ENCODE measurements at places on chromosomes 7 and 10.

- peak; percentile 8 for DNase-seq
Observed at GRCh38 chr10:100019787-100020141, 10.0 kb upstream of the DNMBP start.

DNA sequence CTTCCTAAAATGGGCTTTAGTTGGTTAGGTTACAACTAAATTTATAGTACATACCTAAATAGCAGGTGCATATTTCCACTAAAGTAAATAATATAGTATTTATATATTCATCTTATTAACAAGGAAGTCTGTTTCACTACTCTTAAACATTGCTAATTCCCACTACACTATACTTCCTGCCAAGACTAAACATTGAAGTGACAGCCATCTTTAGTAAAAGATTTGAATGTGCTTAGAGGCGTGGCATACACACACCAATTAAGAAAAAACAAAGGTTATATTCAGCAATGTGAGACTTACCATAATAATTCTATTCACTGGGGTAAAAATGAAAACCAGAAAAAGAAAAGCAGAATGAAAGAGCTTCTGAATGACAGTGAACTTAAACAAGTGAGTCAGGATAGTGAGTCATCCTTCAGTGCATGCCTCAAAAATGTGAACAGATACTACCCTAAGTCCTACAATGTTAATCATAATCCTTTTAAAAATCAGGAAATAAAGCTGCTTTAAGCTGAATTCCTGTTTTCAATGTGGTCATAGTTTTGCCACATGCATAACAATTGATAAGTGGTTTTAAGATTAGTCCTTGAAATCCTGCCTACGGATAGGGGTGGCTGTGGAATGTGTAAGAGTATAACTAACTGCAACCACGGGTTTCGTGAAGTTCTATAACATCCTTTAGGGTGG lies 59.4 kb downstream of the USP6NL start:
- no peak for DNase-seq

DNA sequence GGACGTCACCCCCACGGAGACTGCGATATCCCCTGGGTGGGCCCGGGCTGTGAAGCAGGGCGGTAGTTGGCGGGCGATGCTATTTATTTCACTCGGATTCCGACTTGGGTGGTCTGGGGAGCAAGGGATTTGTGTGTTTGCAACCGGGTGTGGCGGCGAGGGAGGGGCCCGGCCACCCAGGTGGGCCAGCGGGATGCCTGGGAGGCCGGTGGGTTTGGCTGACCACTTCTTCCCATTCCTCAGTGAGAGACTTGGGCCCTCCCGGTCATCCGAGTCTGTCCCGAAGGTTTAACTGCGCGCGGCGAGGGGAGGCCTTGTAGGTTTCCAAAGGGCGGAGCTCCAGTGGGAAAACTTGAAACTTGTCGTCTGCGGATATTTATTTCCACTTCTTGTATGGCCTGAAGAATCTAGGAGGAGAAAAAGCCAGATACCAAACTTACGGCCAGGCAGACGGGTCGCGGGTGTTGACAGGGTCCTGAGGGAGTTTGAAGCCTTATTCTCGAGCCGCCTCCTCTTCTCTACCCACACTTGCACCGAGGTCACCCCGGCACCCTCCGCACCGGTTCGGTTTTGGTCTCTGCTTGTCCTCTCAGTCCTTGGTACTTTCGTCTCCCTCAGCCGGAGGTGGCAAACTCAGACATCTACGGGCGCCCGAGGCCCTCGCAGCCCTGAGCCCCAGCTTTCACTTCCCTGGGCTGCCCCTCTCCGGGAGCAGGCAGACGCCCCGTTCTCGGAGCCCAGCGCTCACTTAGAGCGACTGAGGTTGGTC lies 17.9 kb downstream of the ZNF316 start:
- no peak for DNase-seq

- no peak for DNase-seq
Observed at GRCh38 chr10:130817046-130817624, 494.4 kb downstream of the TCERG1L start.

DNA sequence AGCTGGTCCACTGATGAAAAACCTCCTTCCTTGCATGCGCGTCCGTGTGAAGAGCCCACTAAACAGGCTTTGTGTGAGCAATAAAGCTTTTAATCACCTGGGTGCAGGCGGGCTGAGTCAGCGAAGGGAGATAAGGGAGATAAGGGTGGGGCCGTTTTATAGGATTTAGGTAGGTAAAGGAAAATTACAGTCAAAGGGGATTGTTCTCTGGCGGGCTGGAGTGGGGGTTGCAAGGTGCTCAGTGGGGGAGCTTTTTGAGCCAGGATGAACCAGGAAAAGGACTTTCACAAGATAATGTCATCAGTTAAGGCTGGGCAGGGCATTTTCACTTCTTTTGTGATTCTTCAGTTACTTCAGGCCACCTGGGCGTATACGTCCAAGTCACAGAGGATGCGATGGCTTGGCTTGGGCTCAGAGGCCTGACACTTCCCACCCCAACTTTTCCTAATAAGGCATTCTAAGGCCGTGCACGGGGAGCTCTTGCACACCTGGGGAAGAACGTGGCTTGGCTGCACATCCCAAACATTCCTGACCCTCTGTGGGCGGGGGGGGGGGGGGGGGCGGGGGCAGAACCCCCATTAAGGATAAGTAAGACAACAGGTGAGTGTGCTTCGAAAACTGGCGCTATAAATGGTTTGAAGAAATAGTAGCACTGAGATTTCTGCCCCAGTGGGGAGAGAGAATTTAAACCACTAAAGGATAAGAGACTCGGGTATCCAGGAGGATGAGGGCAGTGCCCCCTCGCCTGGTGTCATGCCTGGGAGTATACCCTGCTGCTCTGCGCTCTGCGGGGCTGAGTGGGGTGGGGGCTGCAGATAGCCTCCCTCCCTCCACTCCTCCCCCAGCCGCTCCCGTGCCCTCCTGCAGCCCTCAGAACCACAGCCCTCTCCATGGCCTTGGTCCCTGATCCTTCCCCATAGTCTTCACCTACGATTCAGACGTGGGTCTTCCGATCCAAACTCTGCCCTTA lies 217.6 kb downstream of the MLLT10 start:
- DNase-seq, result no peak

DNA sequence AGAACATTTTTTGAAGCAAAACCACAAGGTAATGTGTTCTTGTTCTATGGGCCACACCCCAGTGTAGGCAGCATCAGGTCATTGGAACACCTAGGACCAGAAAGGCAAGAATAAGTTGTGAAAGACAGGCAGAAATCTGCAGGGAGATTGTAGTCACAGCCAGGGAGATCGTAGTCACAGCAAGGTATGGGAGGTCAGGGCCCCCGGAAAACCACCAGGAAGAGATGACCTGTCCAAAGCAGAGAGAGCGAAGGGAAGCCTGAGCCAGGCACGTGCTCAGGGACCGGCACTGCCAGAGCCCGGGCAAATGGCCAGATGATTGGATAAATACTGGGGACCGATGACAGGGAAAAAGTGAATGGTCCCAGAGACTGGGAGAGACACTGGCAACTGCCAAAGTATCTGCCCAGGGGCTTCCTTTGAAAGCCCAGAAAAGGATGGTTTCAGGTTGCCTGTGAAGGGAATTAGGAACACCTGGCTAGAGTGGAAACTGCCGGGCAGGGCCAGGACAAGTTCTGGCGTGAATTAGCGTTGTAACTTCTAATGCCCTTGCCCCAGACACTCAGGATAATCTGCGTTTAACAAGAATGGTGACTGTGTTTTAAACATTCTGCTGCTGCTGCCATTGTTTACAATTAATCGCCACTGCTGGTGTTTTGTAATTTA lies 3.9 kb upstream of the NOBOX start:
- no peak for DNase-seq

GRCh38 chr7:111865430-111865829 lies 303.1 kb upstream of the IMMP2L start:
- no peak for DNase-seq

DNA sequence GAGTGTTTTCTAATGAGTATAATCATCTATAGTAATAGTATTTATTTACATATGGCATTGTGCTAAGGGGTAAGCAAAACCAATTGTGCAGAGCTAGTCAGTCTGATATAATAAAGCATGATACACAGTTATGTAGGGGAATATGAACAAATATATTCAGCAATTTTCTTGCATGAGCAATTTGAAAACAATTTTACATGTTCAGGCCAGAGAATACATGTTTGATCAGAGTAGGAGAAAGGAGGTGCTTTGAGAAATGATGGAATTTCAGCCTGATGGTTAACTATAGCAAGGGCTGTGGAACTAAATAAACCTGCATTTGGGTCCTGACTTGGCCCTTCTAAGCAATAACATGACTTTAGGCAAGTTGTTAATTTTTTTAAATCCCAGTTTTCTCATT lies 214.5 kb downstream of the TWIST1 start:
- DNase-seq, result no peak

GRCh38 chr10:131514454-131514853 lies 202.9 kb upstream of the TCERG1L start:
- no peak for DNase-seq

GRCh38 chr7:73715648-73716317 lies 3.7 kb downstream of the STX1A start:
- DNase-seq, result peak; percentile 16

DNA sequence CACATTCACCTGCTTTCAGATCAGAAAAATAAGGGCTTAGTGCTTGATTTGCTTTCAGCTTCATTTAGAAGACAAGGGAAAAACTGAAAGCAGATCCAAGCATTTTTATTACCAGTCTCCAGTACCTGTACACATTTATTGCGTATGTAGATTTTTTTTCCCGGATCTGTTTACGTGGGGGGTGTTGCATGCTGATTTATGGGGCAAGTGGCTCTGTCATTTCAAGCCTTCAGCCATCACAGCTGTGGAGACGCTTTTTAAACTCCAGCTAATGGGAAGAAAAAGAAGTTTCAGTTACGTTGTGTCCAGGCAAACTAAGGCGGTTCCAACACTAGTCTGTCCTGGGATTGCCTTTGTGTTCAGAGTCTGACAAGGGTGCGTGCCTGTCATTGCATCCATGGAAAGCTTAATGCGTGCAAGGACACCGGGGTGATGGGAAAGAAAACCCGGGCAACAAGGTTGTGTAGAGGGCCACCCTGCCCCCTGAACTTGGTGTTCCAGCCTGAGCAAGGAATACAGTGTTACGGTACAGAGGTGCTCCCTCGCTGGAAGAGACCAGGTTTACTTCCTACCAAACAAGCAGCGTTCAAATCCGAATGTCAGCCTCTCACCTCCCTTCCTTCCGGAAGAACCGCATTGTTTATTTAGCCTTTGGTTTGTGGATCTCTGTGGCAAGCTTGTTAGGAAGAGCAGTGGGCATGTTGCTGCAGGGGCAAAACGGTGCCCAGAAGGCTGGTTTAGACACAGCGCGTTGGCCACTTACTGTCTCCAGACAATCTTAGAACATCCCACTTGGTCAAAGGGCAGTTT lies 128.2 kb downstream of the FGFR2 start:
- no peak for DNase-seq

- no peak for DNase-seq
Observed at GRCh38 chr10:59852670-59853069, 53.7 kb downstream of the CCDC6 start.

DNA sequence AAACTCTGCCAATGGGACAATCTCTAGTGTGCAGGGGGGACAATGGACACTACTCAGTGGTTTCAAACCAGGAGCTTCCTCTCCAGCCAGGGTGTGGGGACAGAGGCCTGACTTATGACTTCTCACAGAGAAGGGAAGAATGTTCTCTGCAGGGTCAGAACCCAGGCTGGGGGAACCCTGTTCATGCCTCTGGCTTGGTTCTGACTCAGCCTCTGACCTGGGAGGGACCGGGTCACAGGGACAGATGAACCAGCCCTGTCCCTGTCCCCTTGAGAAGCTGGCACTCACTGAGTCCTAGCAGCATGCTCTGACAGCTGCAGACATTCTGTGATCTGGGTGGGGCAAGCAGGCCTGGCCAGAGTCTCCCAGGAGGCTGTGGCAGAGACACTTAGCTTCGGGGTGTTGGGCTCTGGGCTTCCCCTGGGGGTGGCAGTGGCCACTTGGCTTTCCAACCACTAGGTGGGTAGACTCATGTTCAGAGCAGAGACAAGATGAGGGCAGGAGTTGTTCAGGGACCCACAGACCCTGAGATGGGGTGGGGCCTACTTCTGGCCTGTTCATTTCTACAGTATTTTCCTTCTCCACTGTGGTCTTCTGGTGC lies 13.6 kb downstream of the TSPAN15 start:
- DNase-seq, result no peak

GRCh38 chr10:43304687-43305333 lies 37.9 kb upstream of the RASGEF1A start:
- no peak for DNase-seq

DNA sequence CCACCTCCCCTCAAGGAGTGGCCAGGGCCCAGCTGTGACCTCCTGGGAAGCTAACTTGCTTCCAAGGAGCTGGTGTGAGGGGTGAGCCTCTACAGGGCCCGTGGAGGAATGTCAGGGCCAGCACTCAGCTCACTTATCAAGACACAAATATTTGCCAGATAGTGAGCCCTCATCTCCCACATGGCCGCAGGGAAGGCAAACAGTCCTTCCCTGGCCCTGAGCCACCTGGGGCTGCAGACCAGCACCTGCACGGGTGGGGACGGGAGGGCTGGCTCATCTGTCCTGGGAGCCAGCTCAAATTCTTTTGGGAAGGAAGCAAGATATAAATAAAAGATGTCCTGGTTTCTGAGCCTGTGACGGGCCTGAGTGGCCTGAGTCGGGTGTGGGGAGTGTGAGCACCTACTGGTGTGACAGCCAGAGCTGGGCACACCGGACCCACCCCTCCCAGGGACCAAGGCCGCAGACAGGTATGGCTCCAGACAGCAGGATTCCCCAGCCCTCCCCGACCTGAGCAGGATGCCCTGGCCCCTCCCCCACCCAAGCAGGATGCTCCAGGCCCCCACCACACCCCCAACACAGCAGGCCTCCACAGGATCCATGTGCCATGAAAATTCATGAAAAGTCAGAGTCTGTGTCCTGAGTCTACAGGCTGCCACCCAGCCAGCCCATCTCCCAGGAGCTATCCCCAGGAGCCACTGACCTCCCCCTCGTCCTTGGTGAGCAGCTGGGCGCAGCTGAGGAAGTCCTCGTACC lies 148.0 kb downstream of the MAPK8 start:
- no peak for DNase-seq

- DNase-seq, result no peak
Observed at GRCh38 chr10:7846591-7846990, 28.3 kb downstream of the TAF3 start.

DNA sequence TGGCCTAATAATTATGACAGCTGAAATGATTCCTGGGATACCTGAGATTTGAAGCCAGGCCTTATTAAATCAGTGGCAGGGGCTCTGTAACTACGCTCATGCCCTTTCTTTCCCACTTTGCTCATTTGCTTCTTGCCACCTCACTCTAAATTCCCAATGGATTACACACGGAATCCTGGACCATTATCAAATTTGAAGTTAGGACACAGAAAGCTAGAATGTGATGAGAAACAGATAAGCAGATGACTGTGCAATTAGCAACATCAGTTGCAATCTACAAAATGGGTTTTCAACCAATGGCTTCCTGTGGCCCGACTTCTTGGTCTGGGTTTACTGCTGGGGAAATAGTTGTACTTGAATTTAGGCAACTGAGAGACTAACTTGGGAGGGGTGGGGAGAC lies 374.3 kb downstream of the INHBA start:
- DNase-seq, result no peak

DNA sequence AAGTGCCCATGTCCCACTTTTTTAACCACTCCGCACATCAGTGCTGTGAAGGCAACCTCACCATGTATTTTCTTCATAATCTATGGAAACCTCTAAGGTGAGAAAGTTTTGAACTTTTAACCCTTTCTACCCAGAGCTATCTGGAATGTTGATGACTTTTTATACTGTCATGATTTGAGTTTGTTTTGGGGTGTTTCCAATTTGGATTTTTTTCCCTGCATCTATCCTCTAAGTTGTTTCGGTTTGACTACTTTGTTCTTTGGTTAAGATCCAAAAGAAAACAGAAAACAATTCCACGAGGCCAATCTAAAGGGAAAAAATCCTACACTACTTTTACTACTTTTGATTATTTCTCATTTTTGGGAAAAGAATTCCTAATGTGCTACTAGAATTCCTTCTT lies 279.7 kb downstream of the USP6NL start:
- DNase-seq, result no peak

- DNase-seq, result no peak
Observed at GRCh38 chr7:106371629-106372028, 86.8 kb upstream of the NAMPT start.
